ENCODE measurements at places on chromosomes 7 and 10.

DNA sequence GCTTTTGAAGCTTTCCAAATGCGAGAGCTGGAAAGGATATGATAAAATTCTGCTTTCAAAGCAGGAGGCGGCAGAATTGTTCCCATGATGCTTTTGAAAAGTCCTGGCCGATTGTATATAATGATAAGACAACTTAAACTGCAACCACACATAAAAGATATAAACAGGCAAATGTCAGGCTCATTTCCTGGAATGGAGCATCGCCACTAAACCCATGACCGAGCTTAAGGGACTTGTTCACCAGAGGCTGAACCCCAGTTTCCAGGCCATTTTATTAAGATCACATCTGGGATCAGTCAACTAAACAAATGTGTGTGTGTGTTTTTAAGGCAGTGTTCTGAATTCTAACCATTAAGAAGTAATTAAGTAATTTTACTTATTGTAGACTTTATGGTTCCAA, 131.6 kb downstream of the ITGA8 start:
- no peak for DNase-seq

DNA sequence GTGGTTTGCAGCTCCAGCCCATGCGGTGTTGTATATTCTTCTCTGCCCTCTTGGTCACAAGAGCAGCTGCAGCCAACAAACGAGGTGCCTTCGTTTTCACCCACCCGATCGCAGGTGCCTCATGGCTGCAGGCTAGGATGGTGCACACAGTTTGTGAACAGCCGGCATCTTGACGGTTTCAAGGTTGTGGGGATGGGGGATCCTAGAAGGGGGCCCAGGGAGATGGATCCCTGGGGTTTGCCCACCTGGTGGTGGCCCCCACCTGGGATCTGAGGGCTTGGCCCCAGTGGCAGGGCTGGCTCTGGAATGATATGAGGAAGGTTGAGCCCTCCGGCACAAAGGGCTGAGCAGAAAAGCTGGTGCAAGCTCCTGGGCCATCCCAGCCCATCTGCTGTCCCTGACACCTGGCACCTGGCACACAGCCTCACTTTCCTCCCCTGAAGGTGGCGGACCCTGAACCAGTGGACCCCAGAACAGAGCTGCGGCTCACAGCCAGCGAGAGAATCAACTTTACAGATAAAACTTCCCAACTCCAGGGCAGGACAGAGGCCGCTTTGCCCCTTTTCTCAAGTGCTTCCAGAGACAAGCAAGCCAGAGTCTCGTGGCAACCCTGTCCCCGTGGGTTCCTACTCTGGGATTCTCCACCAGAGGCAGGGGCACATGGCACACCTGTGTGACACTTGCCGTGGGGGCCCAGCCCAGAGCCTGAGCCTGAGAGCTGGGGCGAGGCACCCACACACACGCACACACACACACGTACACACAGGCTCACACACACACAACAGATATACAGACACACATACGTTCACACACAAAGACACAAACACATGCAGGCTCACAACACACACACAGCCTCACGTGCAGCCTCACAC, 177.3 kb upstream of the PPP2R2D start:
- DNase-seq = no peak

- DNase-seq = no peak
Observed at GRCh38 chr7:96217147-96217546, 104.8 kb downstream of the SLC25A13 start.

- peak; percentile 34 for DNase-seq
Observed at GRCh38 chr7:128740996-128741395, 1.8 kb downstream of the CALU start.

- no peak for DNase-seq
Observed at GRCh38 chr7:155881471-155882350, 69.4 kb upstream of the SHH start.

GRCh38 chr7:114141415-114141814, 222.6 kb upstream of the PPP1R3A start:
- DNase-seq = no peak
